Fibroblast of mammary gland (primary cell): ENCODE measurements at places on chromosomes 2 and 18.
A peak's percentile ranks its signal among the peaks of the same experiment; 100 is the strongest.

GRCh38 chr2:226898897-226899296 is 63.0 kb downstream of the RHBDD1 start:
- no peak for DNase-seq

DNA sequence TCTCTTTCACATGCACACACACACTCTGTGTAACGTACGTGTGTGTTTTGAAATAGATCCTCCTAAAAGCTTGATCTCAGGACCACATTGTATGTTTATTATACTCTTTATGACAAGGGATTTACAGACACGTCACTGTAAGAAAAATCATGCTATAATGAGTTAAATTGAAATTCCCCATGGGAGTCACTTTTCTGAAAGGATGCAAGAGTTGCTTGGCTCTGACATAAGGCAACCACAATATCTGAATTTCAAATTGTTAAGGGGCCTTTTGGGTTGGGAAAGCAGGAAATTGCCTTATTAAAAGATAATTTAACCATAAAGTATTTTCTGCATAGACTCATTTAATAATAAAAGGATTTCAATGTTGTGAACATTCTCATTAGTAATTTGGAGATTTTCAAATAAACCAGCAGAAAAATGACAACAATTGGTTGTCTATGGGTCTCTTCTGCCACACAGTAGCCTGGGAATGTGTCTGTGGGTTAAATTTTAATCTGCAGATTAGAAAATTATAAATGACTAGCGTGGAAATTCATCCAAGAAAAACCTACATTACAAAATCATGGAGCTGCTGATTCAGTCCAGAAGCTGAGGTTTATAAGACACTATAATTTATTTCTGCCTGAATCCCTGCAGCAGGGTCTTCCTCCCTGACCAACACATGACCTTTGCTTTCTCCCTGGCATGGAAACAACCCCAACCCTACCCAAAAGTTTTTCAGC is 75.9 kb upstream of the PID1 start:
- DNase-seq, result peak; percentile 63

DNA sequence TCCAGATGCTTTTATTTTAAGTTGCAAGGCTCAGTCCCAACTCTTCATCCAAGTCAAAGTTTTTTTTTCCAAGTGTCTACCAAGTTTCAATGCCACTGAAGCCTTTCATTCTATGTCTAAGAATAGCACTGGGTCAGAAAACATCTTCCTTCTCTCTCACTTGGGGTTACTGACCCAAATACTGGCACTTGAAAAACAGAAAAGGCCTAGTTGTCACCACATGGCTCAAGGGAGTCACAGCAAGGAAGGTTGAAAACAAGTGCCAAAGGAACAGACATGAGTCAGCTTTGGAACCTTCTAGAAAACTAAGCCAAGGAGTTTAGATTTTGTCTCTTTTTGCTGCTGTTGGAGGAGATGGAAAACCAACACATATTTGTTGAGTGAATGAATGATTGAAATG is 146.5 kb downstream of the COPS8 start:
- DNase-seq, result no peak

GRCh38 chr18:9103376-9103873 is 926 bp downstream of the NDUFV2 start:
- peak; percentile 57 for DNase-seq

GRCh38 chr2:168697668-168698121 is 104.7 kb upstream of the NOSTRIN start:
- peak; percentile 11 for DNase-seq

DNA sequence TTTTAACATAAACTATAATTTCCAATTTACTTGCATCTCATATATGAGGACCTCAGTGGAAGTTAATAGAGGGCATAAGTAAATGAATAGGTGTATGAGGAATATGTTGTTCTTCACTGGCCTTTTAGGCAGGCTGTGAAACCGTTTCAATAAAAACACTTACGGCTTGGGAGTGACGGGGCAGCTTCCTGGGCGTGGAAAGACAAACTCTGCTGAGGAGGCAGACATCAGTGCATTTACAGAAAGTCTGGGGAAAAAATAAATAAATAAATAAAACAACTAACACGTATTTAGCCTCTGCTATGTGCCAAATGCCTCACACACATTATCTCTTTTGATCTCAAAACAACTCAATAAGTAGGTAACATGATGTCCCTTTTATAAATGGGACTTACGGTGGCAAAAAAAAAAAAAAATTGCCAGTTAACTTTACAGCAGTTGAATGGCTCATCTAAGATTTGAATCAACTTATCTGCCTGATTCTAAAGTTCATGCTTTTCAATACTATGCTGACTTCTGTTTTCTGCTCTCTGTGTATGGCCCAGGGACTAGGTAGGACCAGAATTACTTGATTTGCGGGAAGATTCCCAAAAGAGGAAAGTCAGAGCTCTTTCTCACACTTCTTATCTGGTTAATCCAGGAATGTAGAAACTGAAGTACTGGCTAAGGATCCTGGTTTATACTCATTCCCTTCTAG is 77.5 kb upstream of the LRATD1 start:
- no peak for DNase-seq

DNA sequence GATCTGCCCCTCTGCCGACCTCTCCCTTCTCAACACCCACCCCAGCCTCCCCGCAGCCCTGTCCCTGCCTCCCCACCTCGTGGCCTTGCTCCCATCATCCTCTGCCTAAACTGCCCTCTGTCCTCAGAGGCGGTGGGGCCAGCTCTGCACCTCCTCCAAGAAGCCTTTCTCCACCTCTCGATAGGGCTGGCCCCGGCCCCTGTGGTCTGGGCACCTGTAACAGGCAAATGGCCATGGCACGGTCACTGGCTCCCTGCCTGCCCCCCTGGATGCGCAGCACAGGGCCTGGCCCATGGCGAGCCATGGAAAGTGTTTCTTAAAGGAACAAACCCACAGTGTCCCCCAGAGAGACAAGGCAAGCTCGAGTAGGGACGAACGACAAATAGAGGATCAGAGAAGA is 42.0 kb downstream of the MYO7B start:
- no peak for DNase-seq

- DNase-seq, result no peak
Measured at GRCh38 chr2:107242811-107243210, 356.8 kb upstream of the ST6GAL2 start.

GRCh38 chr18:76351961-76352581 is 143.0 kb downstream of the ZNF516 start:
- peak; percentile 94 for DNase-seq

GRCh38 chr18:69220529-69220928 is 180.2 kb upstream of the DOK6 start:
- no peak for DNase-seq

DNA sequence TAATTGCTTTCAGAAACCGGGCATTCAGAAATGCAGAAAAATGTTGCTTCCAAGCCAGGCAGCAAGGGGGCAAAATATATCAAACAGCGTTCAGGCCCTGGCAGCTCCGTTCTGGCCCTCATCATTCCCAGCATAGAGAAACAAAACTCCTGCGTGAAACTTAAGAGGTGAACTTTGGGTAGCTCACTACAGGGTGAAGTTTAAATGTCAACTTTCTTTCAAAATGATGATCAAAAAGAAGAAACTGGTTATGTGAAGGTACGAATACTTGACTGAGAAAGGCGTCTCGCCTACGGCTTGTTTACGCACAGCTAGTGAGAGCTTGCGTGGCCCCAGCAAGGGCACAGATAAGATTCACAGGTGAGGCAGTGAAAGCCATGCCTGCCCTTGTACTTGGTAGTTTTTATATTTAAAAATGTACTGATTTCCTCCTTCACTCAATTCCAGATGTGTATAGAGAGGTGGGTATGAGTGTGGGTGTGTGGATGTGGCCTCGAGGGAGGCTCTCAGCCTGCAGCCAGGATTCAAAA is 127.5 kb downstream of the NFATC1 start:
- no peak for DNase-seq

- no peak for DNase-seq
Measured at GRCh38 chr18:34528177-34528576, 181.9 kb upstream of the DTNA start.

DNA sequence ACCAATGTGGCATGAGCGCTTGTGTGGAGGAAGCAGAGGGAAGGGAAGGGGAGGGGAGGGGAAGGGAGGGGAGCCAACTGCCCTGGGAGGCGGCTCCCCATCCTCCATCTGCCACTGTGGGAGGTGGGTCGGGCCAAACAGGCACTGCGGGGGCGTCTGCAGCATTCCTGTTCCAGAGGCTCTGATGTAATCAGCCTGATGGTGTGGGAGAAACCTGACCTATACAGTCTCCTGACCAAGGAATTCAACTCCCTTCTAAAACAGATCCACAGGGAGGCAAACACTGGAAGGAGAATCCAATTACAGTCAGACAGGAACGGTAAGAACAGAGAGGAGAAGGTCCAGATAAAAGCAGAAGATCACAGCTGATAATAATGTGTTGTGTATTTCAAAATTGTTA is 88.8 kb downstream of the CD8B2 start:
- DNase-seq, result peak; percentile 86
